ENCODE measurements at places on chromosomes 2 and 18.

DNA sequence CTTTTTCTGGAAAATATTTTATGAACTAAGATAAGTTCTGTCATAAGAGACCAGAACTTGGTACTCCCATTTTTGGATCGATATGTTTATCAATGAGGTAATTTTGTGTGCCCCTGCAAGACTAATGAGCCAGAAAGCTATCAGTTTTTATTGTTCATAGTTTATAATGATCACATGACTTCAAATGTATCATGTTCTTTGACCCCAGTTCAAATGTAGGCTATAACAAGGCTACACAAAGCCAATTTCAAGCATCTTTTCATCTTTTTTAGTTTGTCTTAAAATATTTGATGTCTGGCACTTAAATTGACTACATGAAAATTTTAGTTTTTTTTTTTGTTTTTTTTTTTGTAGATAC is 35.3 kb downstream of the RALB start:
- H3K4me1 ChIP-seq: peaks cover 73% of the 10 kb centered on the region
- no peaks in the 10 kb centered on the region for H3K27me3 ChIP-seq
- H3K4me3 ChIP-seq: peak overlapping the region; percentile 65
- H3K27ac ChIP-seq: peak overlapping the region; percentile 83
- no peak for DNase-seq

DNA sequence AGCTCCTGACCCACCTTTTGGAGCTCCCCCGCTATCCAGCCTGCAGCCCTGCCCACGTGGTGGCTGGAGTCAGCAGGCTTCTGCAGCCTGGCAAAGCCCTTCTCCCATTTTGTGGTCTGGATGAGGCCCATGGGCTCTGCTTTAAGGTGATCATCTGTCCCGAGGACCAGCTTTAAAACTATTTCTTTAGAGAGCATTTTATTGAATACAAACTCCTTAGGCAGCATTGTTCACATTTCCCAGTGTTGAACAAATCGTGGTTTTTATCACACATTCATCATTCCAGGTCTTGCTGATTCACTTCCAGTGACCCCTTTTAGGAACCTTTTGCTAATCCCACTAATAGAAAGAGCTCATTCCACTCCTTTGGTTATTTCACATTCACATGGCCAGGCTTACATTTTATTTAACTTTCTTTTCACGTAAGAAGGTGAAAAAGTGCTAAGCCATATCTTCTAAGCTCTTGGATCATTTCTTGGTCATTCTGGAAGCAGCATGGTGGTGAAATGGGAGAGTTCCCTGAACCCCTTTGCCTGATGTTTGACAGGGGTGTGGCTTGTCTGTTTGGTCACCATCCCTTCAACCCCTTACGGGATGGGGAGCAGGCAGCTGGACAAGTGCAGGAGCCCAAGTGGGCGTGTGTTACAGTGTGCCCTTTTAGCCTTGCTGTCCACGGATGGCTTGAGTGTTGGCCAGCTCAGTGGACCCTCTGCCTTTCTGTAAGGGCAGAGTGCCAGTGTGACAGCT is 80.4 kb upstream of the RAPGEF4 start:
- H3K4me3 ChIP-seq: no peak overlapping the region
- H3K27ac ChIP-seq: no peak overlapping the region
- DNase-seq: no peak
- H3K4me1 ChIP-seq: no peaks in the 10 kb centered on the region

DNA sequence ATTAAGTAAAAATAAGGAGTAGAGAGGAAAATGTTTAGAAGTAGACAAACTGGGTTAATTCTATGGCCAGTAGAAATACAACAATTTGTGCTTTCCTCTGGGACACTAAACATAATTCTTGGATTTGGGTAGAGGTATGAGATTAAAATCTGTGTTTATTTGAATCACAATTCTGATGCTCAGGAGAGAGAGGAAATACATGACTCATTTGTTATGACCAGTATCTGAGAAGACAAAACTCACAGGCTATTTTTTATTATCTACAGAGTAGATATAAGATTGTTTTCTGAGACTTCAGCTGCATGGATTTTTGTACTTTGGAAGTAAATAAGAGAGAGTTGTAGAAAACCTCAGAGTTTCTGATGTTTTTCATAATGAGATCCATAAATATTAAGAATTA is 315.7 kb upstream of the CWC22 start:
- no peaks in the 10 kb centered on the region for H3K27me3 ChIP-seq
- H3K4me3 ChIP-seq: no peak overlapping the region
- H3K27ac ChIP-seq: no peak overlapping the region
- no peak for DNase-seq
- no peaks in the 10 kb centered on the region for H3K4me1 ChIP-seq
- H3K36me3 ChIP-seq: no peaks in the 10 kb centered on the region

GRCh38 chr2:205781244-205781931 is 99.1 kb downstream of the NRP2 start:
- DNase-seq: no peak
- H3K27me3 ChIP-seq: peaks cover 6% of the 10 kb centered on the region
- H3K4me1 ChIP-seq: peaks cover 5% of the 10 kb centered on the region
- no peaks in the 10 kb centered on the region for H3K36me3 ChIP-seq

Data from T-helper 2 cell treated with Interferon-gamma antibody and Interleukin-4, amounts not matched to agents 5 μg/mL and 100 μg/mL, for 36 hours (primary cell).